ENCODE measurements at places on chromosomes 6 and 20.

DNA sequence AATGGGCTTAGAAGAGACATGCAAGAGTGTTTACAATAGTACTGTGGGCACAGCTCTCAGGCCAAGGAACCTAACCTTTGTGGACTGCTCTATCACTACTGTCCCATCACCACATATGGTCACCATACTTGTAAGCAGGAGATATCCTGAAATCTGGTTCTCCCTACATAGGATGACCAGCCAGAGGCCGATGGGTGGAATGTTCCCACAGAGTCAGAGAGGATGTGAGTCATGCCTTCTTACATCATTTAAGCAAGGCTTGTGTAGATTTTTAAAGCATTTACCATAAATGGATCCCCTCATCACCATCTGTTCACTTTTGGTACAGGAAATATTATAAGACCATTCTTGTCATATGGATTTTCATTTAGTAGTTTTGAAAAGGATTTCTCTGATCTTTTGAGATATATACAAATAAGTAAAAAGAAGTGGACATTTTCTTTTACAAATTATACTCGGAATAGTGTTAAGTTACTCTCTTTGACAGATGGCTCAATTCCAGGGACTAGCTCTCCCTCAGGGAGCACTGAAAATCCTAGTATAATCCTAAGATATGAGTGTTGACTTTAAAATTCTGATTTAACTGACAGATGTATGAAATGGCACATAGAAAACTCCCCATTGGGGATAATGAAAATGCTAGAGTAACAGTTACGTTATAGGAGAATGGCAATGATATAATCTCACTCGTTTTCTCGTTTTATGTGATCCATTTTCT, 6.6 kb downstream of the HTR1B start:
- DNase-seq = peak; percentile 91

- DNase-seq = no peak
These were observed 159.0 kb downstream of the ZNF217 start for GRCh38 chr20:53434662-53435061.

- DNase-seq = no peak
These were observed 172.4 kb upstream of the PDE10A start for GRCh38 chr6:165835410-165835851.

DNA sequence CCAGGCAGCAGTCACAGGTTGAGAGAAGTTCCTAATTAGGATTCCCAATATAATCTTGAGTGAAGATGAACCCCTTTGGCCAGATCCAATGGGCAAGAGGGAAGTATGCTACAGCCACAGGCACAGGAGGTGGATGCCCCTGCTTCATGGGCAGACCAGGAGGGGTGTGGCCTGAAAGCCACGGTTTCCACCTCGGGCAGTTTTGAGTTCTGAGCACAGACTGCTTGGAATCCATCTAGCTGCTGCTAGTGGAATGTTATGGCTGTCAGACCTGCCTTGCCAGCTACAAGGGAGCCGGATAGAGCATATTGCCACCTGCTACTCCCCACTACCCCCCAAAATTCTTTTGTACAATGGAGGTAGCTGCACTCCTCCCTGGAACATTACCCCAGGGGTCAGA, 672.9 kb downstream of the HACE1 start:
- DNase-seq = no peak

GRCh38 chr20:50427719-50428083, 82.5 kb upstream of the PTPN1 start:
- no peak for DNase-seq
